CD4-positive, alpha-beta T cell treated with Interleukin-21 for 1 hour (primary cell): ENCODE measurements at places on chromosomes 3 and 15.

- DNase-seq: no peak
Measured at GRCh38 chr15:32873284-32874114, 155.7 kb downstream of the GREM1 start.

DNA sequence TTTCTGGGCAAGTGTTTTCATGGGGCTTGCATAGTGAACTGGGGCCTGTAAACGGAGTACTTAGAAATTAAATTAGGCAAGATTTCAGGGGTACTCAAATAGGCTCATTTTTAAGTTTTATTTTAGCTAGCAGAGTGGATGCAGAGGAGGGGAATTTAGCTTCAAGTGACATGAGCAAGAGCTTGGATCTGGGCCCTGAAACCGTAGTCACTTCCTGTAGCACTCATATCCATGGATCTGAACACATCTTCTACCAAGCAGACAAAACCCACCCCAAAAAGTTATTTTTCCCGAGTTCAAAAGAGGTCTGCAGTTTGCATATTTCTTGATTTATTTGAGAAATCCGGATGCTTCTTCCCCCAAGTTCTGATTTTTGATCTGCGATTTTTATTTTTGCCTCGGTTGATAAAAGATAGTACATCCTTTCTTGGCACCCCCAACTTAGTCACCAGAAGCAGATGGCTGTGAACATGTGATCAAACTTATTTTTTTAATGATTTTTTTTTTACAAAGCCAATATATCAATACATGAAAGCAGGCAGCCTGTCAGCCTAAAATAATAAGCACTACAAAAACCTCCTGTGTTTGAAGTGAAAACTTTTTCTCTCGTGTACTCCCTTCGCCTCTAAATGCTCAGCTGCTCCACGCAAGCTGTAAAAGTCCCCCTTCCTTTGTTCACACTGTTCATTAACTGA is 36.6 kb upstream of the STT3B start:
- DNase-seq: no peak

GRCh38 chr3:44098656-44099415 is 142.8 kb upstream of the TOPAZ1 start:
- DNase-seq: no peak

- DNase-seq: no peak
Measured at GRCh38 chr3:116470605-116471197, 25.4 kb upstream of the LSAMP start.

DNA sequence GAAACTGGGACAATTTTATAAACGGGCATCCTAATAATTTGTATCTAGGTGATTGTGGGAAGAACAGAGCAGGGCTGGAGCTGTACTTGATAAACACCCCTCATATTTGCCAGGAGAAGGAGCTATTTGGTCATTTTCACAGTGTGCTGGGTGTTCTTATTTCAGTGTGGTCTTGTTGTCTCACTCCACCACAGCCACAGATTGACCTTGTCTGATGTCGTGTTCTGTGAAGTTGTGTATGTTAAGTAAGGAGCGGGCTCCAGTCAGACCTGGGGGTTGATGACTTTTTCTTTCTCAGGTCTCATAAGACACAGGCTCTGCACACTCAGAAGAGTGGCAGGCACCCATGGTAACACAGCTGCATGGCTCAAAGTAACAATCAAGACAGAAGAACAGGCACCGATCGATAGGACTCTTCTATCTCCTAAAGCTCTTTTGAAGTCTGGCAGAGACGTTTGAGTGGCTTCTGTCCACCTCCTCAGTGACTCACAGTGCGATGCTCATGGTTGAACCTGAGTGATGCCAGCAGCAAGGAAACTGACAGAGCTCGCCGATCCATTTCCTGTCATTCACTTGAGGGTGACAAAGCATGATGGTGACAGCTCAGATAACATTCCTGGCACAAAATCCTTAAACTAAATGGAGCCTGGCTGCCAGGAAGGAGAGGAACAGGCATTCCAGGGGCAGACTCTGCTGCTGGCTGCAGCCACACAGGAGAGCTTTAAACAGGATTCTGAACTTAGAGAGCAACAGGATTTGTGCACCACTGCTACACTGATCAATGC is 20.8 kb downstream of the DPH3 start:
- DNase-seq: no peak

- peak; percentile 2 for DNase-seq
Measured at GRCh38 chr15:66578286-66578875, 12.6 kb upstream of the LCTL start.

DNA sequence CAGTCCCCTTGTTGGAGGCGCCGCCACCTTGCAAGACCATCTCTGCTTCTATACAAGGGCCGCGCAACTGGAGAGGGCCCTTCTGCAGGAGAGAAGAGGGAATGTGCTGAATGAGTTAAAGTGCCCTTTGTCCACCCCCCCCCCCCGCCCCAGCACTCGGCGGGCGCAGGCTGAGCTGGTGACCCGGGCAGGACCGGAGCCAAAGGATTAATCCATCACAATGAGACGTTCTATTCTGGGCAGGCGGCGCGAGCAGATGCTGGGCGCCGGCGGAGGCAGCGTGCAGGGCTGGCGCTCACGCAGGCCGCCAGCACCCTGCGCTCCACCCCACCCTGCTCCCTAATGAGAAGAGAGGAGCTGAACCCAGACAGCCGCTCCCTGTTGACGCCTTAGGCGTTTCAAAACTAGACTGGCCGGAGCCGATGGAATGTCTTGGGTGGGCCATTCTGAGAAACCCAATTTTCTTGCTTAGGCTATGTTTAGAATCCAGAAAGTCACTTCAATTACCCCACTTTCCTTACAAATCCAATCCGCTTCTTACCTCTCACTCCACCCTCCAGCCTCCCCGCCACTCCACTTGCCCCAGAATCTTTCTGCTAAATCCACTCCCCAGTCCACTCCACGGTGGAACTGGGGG is 32.9 kb downstream of the GJD2 start:
- no peak for DNase-seq

DNA sequence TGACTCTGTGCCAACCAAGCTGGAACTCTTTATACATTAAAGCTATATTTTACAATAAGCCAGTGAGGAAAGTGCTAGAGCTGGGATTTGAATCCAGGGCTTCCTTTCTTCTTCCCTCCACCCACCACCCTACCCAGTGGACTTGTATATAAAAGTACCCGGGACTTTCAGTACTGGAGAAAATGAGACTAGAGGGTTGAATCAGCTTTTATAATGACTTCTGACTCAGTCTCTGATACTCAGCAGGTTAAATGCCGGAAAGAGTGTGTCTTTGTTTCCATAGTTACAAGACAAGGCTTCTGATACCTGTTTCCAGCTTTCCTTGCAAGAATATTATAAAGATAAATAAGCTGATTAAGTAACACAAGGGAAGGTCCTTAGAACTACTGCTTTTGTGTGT is 80.9 kb downstream of the FRMD4B start:
- DNase-seq: no peak
